ENCODE measurements at places on chromosomes 2 and 18. TPM values are rescaled to one million over a fixed set of nuclear protein-coding genes. Genes with fewer than 3 reads are reported as not detected.

- DNase-seq: no peak
These were observed 40.7 kb upstream of the RAB27B start for GRCh38 chr18:54787616-54788015.

GRCh38 chr2:199395311-199395710, 62.4 kb downstream of the SATB2 start:
- no peak for DNase-seq

DNA sequence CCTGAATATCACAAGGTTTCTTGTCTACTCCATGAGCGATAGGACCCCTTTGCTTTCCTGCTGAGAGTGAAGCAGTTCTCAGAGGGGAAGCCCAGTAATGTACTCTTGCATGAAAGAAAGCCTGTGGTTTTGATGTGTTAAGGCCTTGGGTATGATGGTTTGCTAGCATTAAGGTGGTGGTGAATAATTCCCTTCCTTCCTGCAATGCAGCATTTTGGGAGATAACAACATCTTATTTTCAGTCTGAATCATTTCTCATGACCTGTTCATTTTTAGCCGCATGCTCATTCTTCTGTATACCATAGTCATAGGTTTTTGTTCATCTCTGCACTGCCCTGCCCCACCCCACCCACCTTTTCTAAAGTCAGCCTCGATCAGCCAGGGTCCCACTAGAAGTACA, 66.2 kb downstream of the HNMT start:
- DNase-seq: no peak

- no peak for DNase-seq
These were observed 3.7 kb downstream of the RNF138 start for GRCh38 chr18:32095192-32095899.

GRCh38 chr2:12754643-12755042, 37.9 kb downstream of the TRIB2 start:
- DNase-seq: no peak

GRCh38 chr2:38037757-38038621, 38.0 kb downstream of the CYP1B1 start:
- DNase-seq: peak; percentile 21

DNA sequence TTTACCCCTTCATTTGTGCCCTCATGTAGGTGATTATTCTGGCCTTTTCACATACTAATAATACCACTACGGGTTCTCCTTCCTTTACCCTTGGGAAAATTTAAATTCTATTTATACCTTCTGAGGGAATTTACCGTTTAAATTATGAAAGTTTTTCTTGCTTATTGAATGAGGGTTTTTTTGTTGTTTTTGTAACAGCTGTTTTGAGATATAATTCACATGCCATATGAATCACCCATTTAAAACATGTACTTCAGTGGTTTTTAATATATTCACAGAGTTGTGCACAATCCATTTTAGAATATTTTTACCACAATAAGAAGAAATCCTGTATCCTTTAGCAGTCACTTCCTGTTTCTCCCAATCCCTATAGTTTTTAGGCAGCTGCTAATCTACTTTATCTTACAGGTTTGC, 54.7 kb downstream of the EML4 start:
- no peak for DNase-seq

DNA sequence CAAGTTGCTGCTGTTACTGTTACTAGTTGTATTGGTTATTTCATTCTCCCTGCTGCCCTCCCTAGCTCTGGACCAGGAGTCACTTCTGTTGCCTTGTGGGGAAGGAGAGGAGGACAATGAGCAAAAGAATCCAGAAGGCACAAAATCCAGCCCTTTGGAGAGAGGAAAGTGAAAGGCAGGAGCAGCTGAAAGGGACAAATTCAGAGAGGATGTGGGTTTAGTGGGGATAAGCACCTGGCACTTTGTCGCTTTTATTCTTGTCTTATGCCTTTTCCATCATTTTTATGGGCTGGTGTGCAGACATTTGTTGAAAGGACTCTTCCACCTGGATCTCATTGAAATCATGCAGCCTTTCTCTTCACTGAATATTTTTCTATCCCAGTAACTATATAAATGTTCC, 24.3 kb upstream of the LTBP1 start:
- no peak for DNase-seq

DNA sequence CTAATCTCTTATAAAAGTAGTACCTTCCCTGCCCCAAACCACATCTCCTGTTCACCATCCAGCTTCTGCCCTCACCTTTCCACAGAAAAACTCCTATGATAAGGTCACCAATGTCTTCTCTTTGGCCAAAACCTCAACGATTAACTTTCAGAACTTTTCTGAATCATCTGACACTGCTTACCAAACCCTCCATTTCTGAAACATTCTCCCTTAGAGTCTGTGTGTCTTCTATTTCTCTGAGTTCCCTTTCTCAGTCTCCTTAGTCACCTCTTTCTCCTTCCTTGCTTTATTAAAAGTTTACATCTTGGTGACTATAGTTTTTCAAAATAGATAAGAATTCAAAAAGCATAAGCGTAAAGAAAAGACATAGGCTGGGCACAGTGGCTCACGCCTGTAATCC, 51.3 kb upstream of the SP3 start:
- no peak for DNase-seq

DNA sequence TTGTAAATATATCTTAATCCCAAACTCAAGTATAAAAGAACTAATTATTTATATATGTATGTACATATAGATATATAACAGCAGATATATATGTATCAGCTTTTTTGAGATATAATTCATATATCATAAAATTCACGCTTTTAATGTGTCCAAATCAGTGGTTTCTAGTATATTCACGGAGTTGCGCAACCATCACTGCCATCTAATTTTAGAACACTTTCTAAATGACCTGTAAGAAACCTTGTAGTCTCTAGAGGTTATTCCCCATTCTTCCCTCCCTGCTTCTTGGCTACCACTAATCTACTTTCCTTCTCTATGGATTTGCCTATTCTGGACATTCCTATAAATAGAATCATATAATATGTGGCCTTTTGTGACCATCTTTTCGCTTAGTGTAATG, 163.5 kb upstream of the TCF4 start:
- no peak for DNase-seq

DNA sequence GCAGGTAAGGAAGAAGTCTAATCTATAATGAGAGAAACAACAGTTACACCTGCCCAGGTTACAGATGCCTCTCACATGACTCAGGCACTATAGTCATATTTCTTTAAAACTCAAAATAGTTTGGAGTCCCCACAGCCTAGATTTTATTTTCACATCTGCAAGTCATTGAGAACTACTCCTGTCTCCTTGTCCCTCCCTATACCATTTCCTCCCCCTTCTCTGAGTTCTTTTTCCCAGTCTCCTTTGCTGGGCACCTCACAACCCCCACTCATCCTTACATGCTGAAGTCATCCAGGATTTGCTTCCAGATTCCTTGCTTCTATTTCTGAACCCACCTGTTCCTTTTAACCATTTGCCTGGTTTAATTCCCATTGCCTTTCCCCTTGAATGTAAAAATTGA, 73.1 kb upstream of the KCNE4 start:
- no peak for DNase-seq

GRCh38 chr2:137847443-137847842, 116.8 kb upstream of the HNMT start:
- no peak for DNase-seq

DNA sequence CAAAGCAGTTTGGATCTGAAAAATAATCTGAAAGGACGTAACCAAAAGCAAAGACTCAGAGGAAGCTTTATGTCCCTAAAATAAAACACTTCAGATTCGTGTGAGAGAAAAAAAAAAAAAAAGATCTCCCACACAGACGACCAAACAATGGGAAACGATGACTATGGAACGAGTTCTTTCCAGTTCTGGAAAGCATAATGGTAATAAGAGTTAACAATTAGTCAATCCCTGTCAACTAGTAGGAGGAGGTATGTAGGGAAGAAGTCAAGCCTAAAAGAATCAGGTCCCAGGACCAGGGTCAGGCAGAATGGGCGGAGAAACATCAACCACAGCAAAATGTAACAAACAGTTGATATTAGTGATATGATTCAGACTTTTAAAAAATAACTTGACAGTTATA, 170.3 kb upstream of the SETBP1 start:
- DNase-seq: no peak

DNA sequence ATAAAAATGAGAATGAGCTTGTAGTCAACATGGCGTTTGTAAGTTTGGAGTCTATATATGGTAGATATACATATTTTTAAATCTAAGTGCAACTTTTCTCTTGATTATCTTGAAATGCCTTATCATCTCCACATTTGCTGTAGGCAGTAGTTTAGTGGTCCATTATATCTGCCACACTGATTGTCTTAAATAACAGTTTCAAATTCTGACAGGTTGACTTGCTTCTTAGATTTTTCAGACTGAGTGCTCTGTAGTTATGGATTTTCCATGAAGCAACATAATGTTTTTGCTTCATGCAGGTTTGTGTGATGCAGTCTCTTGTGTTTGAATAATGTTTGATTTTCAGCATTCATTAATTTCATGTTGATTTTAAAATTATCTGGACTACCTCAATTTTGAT, 12.3 kb downstream of the PARD3B start:
- no peak for DNase-seq

DNA sequence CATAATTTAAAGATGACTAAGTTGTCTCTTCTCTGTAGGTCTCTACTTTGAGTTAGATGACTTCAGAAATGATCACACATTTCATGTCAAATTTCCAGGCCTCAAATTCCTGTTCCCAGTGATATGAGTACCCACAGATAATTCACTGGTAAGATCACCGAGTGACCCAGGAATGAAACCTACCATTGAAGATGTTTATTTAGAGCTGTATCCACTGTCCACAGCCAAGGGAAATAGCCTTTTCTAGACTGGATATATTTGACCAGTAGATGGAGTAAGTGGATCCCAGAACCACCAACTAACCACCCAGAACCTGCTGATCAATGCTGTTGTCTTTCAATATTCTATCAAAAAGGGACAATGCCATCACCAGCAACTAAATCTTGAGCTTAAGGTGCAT, 238.8 kb downstream of the SLC8A1 start:
- DNase-seq: no peak

DNA sequence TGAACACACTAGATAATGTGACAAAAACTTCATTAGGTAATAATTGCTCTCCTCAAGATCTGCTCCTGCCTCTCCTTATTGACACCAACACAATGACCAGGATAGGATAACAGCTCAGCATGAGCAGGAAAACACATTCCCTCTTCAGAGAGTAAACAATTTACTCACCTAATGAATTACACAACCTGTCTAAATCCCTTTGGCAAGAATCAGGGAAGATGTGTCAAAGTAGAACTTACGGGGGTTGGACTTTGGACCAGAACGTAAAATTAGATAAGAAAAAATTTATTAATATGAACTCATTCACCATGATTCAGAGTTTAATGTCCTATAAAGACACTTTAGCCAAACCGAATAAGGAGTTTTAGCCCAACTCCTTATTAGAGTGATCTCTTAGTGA, 512.2 kb downstream of the SATB2 start:
- no peak for DNase-seq

- no peak for DNase-seq
These were observed 107.1 kb downstream of the CSRNP3 start for GRCh38 chr2:165576409-165577154.

The KCNG3 gene
- polyA plus RNA-seq: not detected

The KCNF1 gene
- polyA plus RNA-seq: 2.5 TPM

The GALR1 gene
- not detected for polyA plus RNA-seq

The DAW1 gene
- polyA plus RNA-seq: 0.63 TPM

The UBXN2A gene
- polyA plus RNA-seq: 11.7 TPM

The HOXD12 gene
- polyA plus RNA-seq: 3.1 TPM

The TCF4 gene
- 42.4 TPM for polyA plus RNA-seq

The COL4A3 gene
- polyA plus RNA-seq: 1.6 TPM

The DHRS9 gene
- polyA plus RNA-seq: 2.2 TPM

All from hepatocyte (in vitro differentiated cells).